Activated CD4-positive, alpha-beta T cell treated with anti-CD3 and anti-CD28 coated beads for 4 hours (primary cell): ENCODE measurements at places on chromosomes 13 and 19.

DNA sequence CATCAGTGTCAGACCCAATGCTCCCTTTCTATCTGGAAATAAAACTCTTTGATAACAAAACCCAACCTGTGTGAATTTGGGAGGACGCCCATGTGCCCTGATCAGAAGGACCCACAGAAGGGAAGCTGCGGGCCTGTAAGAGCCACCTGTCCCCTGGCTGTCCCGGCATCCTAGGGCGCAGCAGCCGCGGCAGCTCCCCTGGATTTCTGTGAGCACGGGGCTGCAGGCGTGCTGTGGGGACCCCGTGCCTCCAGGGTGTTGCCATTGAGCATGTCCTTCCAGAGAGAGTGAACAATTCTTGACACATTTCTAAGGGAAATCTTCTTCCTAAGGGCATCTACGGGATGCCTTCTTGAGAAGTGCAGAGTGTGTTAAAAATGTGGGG lies 60.0 kb downstream of the MCF2L start:
- no peak for DNase-seq

DNA sequence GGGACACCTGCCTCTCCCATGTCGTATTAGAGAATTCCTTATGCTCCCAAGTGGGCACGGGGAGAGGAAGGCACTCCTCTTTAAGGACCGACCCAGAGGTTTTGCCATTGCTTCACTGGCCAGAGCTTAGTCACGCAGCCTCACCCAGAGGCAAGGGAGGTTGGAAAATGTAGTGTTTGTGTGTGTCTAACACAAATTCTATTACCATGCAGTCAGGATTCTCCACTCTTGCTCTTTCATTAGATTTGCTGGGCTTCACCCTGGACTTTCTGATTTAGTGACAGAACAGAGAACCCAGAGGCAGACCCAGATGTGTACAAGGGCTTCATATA lies 14.6 kb upstream of the NCCRP1 start:
- no peak for DNase-seq

- DNase-seq = no peak
Measured at GRCh38 chr13:114219392-114219791, 15.3 kb upstream of the CDC16 start.

DNA sequence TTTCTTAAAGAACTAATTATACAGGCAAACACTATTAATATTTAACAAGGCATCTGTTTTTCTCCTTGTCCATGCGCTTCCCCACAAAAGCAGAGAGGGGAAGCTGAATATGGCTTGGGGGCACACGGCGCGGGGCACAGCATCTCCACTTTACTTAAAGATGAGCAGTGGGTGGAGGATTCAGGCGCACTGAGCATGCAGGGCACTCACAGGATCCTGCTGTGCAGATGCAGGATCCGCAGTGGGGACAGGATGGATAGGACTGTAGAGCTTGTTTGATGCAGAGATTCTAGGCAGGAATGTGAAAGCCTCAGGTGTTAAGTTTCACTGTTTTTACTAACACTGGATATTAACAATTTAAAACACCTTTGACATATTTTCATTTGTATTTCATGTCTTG lies 43.3 kb downstream of the ATP11A start:
- DNase-seq = no peak

DNA sequence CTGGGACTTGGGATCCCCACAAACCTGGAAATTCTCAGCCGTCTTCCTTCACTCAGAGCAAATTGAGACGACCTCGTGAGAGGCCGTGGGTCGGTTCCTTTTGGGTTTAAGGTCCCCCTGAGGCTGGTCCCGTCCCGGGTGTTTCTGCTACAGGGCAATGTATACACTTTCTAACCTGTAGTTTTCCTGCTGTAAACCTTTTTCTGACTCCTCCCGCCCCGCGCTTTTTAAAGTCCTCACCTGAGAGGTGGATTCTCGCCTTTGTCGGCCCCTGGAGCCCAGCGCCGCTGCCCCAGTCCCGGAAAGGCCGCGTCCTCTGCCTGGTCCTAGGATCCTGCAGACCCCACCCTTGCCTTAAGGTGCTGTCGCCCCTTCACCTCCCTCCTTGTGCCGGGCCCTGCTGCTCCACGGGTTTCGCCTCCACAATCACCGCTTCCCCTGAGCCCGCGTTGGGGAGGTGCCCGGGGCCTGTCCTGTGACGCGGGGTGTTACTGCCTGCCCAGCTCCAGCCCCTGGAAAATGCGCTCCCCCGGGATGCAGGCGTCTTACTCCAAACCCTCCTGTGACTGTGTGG lies 391 bp downstream of the ZNF761 start:
- DNase-seq = peak; percentile 28

- no peak for DNase-seq
Measured at GRCh38 chr13:34816908-34817665, 125.0 kb upstream of the NBEA start.

DNA sequence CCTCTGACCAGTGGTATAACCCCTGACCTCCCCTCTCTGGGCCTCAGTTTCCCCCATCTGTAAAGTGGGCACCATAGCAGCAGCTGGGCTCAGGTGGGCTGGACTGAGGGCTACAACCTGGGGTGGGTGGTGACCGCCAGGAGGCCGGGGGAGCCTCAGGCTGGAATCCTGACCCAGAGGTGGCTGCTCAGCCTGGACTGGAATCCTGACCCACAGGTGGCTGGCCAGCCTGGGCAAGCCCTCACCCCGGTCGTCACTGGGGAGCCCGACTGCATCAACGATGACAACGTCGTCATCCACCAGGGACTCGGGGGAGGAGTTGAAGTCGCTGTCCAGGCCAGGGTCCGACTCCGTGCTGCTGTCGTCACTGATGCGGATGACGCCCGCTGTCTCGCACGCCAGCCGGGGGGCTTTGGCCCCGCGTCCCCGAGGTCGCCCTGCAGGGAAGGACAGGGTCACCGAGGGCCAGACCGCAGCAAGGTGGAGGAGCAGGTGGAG lies 10.2 kb downstream of the GPX4 start:
- no peak for DNase-seq

- DNase-seq = no peak
Measured at GRCh38 chr13:62556978-62557377, 1141.3 kb upstream of the PCDH20 start.

GRCh38 chr13:102460806-102461205 lies 59.0 kb upstream of the FGF14 start:
- DNase-seq = no peak

- DNase-seq = no peak
Measured at GRCh38 chr13:110869805-110870706, 44.8 kb downstream of the ANKRD10 start.

DNA sequence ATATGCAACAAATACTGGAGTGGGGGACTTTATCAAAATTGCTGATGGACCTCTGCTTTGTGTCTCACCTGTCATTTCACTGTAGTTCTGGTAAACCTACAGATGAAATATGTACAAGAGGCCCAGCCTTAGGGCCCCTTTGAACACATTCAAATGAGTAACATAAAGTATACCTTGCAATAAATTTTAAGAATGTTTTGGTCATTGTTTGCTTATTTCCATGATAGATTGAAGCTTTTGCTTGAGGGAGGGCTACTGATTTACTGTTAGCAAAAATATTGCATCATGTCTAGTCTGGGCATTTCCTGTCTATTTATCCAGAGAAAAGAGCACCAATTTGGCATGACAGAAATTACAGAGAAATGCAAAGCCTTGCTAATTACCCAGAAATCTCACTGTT lies 705.5 kb upstream of the PCDH9 start:
- DNase-seq = no peak

DNA sequence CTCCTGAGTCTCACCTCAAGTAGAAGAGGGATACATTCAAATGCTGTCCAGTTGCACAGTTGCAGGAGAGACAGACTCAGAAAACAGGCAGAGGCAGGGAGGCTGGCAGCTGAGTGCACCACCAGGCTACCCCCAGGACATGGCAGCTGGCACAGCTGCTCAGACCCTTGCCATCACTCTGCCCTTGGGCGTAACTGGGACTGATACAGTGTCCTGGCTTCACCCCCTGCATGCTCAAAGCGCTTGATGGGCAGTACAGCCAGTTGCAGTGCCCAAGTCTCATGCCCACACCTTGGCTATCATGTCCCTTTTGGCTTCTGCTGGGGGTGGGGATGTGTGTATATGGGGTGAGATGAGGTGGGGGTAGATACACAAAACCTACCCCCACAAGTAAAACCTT lies 5.5 kb upstream of the PEPD start:
- DNase-seq = no peak

DNA sequence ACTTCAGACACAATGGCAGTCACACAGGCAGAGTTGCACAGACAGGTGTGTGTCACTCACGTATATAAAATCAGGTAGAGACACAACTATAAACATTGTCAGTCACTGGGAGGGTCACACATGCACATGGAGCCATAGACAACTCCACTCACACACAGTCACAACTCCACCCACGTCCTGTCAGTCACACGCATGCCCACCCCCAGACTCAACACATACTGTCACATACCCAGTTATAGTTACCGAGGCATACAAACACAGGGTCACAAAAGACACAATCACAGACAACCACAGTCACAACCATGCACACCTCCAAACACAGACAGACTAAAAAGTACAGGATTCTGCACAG lies 1.5 kb downstream of the NUMBL start:
- no peak for DNase-seq

DNA sequence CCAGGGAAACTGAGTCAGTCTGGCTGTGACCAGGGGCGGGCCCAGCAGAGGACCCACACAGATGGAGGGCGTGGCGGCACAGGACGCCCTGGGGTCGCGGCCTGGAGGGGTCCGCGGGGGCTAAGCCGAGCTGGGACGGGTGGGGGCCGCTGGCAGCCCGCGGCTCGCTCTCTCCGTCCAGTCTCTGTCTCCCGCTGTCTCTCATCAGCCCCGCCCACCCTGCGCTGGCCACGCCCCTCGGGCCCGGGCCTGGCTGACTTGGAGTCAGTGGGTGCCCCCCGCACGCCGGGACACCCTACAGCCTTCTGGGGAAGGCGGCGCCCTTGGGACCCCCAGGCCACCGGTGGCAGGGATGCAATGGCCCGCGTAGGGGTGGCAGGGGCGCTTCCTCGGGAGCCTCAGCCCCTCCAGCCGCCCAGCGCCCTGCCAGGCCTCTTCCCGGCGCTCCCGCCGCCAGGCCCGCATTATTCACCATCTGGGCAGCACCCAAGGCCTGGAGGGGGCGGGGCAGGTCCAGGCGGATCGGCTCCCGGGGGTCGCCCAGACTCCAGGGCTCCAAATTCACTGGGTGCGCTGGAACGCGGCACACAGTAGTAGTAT lies at the start of gene TBXA2R:
TBXA2R (minus strand) TSS at position 186 of the 600 bp plus-strand sequence. CDS start 6,241 bp downstream, outside the sequence.
- peak; percentile 51 for DNase-seq

GRCh38 chr13:44389060-44389666 lies 15.5 kb downstream of the SERP2 start:
- DNase-seq = no peak

- DNase-seq = no peak
Measured at GRCh38 chr19:34989298-34989697, 10.8 kb upstream of the GRAMD1A start.

GRCh38 chr19:18097993-18098890 lies 664 bp downstream of the MAST3 start:
- DNase-seq = no peak

DNA sequence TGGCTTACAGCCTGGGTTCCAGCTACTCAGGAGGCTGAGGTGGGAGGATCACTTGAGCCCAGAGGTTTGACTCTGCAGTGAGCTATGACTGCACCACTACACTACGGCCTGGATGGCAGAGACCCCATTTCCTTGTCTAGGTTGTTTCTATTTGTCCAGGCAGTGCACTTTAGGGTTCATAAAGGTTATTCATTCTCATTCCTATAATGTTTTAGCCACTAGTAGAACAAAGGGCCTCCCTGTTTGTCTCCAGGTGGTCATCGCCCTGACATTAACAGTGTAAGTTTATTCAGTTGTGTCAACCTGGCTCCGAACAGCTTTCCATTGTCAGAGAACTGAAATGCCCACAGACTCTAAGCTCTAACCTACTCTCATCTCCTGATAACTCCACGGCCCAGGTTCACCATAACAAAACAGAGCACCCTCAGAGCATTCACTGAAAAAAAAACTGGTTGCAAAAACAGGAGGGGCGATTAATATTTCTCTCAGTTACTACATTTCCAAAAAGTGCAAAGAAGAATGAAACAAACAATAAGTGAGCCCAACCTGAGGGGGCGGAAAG lies 37.1 kb downstream of the SMAD9 start:
- no peak for DNase-seq

DNA sequence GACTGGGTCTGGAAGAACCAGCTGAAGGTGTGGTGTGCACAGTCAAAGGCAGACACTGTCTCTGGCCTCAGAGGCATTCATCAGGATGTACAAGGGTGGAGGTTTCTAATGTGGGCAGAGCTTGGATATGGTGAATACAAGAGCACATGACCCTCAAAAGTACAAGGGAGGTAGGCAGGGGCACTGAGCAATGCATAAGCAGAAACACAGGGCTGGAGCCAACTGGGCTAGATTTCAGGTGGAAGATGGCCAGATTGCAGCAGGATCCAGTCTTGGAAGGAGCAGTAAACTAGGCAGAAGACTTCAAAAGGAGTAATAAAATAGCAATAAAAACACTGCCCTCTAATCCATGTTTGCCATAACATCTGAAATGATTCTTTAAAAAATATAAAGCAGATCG lies 417.1 kb downstream of the OLFM4 start:
- DNase-seq = no peak

DNA sequence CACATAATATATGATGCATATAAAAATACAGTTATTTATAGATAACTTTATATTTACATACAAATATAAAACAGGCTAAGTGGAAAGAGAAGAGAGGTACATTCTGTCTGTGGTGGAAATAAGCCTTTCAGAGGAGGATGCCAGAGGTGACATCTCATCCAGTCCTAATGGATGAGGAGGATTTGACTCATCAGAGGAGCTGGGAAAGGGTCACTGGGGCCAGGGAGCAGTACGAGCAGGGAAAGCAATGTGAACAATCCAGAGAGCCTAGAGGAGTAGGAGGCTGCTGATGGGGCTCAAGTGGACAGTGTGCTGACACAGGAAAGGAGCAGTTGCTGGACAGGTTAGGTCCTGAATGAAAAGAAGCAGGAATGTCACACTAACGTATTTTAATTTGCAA lies 18.6 kb downstream of the NALCN start:
- no peak for DNase-seq

GRCh38 chr13:112153846-112154245 lies 86.9 kb downstream of the SOX1 start:
- no peak for DNase-seq
